Occipital lobe (tissue), 3 donors: ENCODE measurements at places on chromosomes 16 and 17. TPM values are rescaled to one million over a fixed set of nuclear protein-coding genes. Genes with fewer than 3 reads are reported as not detected.

The NHERF2 gene
- 9.8 TPM for total RNA-seq

The TAF15 gene
- 72.8 TPM for total RNA-seq

- DNase-seq = no peak
These were observed 186.4 kb upstream of the CHMP6 start for GRCh38 chr17:80805032-80805751.

DNA sequence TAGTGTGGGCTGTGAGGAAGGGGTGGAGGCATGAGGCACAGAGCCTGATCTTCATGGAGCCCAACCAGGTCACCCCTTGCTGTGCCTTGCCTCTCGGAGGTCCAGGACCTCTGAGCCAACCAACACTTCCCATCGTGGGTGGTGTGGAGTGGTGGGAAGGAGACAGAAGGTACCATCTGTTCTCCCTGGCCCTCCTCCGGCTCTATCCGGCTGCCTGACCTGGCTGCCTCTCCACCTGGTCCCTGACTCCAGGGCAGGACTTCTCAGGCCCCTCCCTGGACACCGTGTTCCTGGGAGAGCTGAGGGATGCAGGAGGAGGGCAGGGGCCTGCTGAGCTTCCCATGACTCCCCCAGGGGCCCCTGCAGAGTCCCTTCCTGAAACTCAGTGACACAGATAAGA is 3.9 kb downstream of the PDK2 start:
- DNase-seq = no peak
